NCI-H1092 (cell line): ENCODE measurements at places on chromosomes 13 and 19.

DNA sequence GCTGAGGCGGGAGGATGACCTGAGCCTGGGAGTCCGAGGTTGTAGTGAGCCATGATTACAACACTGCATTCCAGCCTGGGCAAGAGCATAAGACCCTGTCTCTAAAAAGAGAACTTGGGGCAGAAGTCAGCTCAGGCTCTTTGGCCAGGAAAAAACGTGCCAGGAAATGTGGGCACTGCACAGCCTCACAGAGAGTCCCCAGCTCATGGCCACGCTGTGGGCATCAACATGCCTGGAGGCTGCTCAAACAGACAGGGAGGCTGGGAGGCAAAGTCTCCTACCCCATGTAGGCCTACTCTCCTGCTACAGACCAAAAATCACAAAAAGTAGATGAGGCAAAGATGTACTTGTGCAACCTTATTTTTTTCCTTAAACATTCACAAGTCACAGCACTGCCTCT, 49.4 kb downstream of the PEPD start:
- no peak for DNase-seq

- no peak for DNase-seq
These were observed 16.0 kb downstream of the POU4F1 start for GRCh38 chr13:78587395-78587794.

- DNase-seq = no peak
These were observed 26.8 kb upstream of the SACS start for GRCh38 chr13:23460309-23460708.

DNA sequence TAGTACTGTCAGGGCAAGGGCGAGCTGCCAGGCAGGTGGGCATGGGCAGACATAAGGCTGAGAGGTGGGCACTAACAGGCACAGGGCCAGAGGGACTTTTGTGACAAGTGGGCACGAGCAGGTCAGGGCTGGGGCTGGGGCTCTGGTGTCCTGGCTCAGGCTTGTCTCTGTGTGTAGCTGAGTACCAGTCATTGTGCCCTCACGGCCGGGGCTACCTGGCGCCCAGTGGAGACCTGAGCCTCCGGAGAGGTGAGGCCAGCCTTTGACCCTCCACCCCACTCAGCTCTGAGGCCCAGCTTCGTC, 21.6 kb downstream of the LTBP4 start:
- no peak for DNase-seq

- DNase-seq = no peak
These were observed 162.7 kb downstream of the KDM4B start for GRCh38 chr19:5131506-5132205.

DNA sequence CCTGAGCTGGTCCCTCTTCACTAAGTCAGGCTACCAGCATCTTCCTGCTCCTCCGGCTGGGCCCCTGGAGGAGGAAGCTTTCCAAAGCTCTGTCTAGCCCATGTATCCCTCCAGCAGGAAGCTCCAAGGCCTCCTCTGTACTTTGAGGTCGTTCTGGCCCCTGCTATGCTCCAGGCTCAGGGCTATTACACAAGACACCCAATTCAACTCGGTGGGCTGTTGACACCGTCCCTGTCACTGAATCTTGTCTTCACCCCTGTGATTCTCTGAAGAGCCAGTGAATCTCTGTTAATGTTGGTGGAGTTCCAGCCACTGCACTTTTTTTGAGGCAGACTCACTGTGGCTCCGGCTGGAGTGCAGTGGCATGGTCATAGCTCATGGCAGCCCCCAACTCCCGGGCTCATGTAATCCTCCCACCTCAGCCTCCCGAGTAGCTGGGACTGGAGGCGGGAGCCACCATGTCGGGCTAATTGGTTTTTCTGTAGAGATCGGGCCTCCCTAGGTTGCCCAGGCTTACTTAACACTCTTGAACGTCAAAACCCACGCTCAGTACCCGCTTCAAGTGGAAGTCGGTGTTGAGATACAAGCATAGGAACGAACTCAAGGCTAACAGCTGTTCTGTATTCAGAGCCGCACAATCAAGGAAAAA, 512 bp upstream of the REX1BD start:
- no peak for DNase-seq

DNA sequence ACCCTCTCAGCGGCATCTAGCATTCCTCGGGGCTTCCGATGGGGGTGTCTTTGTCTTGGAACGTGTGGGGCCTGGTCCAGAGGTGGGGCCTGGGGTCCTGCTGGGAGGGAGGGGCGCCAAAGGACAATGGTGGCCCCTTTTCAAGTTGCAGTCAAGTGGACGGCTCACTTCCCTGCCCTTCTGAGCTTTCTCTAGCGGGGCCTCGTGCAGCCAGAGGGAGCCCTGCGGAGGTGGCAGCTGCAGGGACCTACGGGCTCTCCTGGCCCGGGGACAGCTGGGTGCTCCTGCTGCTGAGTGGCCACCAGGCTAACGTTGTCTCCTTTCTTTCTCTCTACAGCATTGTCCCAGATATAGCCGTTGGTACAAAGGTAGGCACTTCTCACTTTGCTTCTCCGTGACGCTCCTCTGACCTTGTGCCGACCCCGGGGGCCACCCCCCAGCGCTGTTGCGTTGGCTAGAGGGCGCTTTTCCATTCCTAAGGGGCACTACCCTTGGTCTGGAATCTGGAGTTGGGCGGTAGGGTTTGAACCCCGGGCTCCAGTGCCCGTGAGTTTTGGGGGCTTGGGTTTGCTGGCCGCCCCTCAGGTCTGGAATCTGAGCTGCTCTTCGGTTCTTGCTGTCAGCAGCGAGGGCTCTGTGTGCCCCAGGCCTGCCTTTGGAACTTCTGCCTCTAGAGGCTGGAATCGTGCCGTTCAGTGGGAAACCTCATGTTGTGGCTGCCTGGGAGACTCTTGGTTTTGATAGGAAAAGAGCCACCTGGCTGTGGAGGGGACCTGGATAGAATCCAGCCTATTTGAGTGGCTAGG, 2.0 kb downstream of the PTBP1 start:
- no peak for DNase-seq
